ENCODE measurements at places on chromosomes 6 and 20. TPM values are rescaled to one million over a fixed set of nuclear protein-coding genes. Genes with fewer than 3 reads are reported as not detected.

The SLC22A2 gene
- not detected for total RNA-seq

DNA sequence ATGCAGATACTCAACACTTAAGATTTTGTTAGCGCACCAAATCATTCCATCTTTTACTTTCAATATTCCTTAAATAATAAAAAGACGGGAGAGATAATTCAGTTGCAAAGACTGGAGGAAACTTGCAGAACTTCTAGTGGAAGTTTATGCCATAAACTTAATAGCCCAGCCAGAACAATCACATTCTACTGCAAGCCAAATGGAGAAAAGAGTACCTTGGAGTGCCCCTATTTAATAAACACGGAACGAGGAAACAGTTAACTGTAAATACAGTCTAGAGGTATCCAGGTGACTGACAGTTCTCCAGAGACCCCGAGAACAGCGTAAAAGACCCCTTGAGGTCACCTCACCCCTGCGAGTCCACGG lies 635 bp downstream of the SLC35B3 start:
- no peak for DNase-seq

GRCh38 chr20:32764005-32764960 lies 2.1 kb downstream of the DNMT3B start:
- no peak for DNase-seq

- DNase-seq: no peak
These were observed 4.9 kb upstream of the GINS1 start for GRCh38 chr20:25402583-25402982.

DNA sequence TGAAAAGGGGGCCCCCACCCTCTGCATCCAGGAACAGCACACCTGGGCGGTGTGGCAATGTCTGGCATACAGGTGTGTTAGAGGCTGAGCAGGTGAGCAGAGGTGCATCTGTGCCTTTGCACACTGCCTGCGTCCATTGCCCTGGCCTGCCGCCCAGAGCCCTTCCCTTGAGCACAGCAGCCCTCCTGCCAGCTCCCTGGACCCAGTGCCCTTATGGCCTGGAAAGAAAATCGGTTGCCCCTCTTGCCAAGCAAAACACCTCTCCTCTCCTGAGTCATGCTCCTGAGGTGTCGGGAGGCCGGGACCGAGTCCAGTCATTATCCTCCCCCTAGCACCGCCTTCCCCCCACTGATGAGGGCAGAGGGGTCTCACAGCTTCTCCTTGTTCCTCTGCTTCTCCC lies 259.9 kb downstream of the SMOC2 start:
- DNase-seq: no peak

GRCh38 chr6:42715871-42716270 lies 6.5 kb downstream of the PRPH2 start:
- no peak for DNase-seq

DNA sequence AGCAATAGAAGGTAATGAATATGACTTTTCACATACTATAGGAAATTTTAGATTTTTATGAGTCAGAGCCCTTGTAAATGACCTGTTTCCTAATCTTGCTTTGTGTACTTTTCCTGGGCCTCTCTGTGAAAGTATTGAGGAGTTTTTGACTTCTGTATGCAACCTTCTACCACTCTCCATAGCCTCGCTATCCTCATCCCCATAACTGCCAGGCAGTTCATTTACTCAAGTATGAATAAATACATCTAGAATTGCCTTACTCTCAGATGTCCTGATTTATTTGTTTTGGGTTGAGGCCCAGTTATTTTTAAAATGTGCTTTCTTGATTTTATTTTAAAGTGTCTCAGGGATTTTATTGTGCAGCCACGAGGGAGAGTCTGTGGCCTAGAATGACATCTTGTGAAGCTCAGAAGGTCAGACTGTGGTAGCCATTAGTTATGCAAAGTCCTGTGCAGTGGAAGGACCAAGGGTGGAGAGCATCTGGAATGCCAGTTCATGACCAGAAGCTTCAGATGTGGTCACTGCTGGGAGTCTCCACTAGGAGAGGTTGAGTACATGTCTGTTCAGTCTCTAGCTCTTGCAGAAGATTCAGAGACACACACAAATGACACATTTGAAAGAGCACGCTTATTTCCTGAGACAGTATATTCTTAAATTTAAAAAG lies 346.2 kb upstream of the IMPG1 start:
- DNase-seq: no peak

The AIF1 gene
- 0.64 TPM for total RNA-seq

DNA sequence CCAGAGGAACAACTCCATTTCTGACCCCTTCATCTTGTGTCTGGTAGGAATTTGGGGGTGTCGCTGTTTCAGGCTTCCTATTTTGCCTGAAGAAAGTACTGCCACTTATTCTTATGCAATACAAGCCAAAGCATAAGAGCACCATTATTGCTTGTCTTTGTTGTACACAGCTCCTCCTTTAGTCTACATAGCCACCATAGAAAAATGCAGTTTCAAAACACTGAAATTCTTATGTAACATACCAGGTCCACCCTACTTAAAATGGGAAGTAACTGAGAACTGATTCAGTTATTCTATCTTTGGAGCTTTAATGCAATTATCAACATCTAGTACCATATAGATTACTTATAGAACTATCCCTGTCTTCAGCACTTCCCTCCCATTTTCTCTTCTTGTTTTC lies 255.5 kb downstream of the ARHGAP18 start:
- no peak for DNase-seq

The ENPP5 gene
- not detected for total RNA-seq

DNA sequence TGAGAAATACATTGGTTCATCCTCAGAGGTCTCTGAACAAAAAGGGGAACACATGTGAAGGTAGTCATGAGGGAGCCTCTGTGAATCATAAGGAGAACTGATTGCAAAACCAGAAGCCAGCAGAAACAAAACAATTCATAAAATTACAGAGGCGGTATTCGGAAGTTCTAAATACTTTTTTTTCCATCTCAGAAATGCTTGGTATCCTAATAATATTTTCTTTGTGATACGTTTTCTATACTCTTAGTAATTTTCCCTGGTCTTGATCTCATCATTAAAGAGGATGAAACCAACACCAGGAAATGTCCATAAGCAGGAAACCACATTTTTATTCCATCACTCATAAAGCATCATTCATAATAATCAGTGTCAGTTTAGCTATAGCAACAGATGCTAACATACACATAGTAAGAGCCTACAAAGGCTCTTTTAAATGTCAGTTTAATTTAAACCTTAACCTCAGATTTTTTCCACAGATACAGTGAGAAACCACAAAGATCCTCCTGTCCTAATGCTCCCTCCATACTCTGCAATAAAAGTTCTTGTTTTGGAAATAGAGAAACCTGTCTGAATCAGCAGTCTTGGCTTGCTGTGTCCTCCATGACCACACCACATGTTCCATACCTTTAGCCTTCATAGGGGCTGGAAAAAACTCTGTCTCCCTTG lies 29.2 kb downstream of the SGK1 start:
- peak; percentile 68 for DNase-seq

DNA sequence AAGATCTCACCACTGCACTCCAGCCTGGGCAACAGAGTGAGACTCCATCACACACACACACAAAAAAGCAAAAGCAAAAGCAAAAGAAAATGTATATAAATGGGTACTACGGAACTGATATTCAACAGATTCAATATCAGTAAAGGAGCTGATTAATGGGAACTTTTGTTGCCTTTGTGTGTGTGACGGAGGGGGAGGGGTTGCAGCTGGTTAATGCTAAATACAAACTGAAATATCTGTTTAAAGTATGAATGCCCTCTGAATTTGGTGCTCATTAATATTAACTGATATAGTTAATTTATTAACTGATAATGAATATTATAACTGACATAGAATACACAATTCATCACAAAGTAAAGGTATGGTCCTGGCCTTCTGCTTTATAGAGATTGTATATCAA lies 8.4 kb downstream of the NCOA6 start:
- DNase-seq: no peak

The PRPF6 gene
- 93.2 TPM for total RNA-seq

DNA sequence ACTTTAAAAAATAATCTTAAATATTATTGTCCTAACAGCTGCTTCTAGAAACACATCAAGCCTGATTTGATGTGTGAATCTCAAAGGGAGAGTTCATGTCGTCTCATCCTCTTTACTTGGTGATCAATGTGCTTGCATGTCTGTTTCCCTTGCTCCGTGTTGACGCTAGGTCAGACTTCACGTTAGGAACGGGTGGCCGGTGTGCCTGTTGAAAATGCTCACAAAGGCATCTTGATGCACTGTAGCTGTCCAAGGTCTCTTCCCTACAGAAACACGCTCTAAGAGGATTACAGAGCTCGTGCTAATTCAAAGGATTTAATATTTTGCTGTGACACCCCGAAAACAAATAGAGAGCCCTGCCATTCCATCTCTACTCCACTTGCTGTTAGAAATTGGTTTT lies 84.6 kb downstream of the ID4 start:
- no peak for DNase-seq

DNA sequence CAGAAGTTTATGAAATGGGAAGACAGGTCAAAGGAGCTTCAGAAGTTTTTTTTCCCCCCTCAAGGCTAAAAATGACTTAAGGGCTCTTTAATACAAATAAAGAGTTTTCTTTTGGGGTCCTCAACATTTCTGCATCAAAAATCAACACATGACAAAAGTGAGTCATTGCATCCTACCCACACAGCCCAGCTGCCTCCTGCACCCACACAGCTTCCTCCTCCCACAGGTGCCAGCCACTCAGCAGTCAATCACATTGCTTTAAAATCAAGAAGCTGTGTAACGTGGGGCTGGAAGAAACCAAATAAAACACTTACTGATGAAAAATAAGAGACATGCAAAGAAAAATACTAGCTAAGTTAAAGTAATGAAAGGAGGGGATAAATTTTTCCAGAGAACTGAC lies 68.5 kb downstream of the MAP3K5 start:
- peak; percentile 44 for DNase-seq

- peak; percentile 63 for DNase-seq
These were observed 140.1 kb downstream of the QKI start for GRCh38 chr6:163554663-163555062.

The MRAP2 gene
- total RNA-seq: 0.34 TPM

DNA sequence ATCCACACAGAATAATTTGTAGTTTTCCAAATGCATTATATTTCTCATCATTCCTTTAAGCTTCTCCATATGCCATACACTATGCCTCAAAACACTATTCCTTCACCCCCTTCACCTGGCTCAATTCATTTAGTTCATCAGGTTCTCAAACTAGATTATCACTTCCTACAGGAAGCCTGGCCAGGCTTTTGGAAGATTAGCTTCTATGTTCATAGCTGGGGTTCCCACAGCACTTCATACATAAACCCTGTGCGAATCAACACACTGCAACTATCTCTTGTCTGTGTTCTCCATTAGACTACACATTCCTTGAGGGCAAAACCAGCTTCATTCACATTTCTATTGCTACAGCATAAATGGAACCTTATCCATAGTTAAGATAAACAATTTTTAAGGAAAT lies 40.5 kb upstream of the PLN start:
- no peak for DNase-seq

The TREML2 gene
- total RNA-seq: not detected

DNA sequence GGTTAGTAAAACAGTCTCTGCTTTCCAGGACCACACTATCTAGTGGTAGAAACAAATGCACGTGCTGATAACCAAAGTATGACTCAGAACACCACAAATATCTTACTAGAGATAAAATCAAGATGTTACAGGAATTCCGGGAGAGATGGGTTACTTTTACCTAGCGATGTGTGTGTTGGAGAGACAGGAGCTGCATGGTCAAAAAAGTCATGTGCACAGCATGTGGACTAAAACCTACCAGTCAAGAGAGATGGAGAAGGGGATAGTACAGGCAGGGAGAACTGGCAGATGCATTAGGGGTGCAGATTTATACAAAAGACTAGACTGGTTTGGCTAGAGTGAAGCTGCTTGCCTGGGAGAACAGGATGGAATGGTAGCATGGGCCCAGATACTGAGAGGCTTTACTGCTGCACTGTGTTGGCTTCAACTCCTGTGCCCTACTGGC lies 75.3 kb upstream of the MRAP2 start:
- DNase-seq: no peak

DNA sequence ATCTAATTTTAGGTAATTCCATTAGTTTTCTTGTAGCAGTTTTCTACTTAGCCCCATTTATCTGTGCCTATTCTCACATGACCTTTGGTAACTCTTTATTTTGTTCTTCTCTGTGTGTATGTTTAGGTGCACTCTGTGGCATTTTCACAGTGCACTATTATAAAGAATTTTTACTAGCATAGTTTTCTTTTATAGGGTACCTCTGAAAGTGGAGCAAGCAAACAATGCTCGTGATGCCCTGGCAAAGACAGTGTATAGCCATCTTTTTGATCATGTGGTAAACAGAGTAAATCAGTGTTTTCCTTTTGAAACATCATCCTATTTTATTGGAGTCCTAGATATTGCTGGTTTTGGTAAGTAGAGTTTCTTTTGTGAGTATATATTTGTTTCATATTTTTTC lies 107.9 kb downstream of the MYO6 start:
- DNase-seq: no peak

DNA sequence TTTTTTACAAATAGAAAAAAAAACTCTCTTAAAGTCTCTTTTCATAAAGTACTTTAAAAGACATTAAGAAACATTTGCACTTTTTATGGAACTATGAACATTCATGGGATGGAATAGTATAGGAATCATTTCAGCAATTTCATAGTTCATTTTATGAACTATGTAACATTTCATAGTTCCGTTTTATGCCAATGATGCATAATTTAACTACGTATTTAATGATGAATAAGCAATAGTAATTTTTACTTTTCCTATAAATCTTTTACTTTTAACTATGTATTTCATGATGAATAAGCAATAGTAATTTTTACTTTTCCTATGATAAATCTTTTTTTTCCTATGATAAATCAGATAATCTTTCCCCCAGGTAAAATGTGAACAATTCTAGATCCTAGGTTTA lies 47.7 kb downstream of the FAM184A start:
- no peak for DNase-seq

DNA sequence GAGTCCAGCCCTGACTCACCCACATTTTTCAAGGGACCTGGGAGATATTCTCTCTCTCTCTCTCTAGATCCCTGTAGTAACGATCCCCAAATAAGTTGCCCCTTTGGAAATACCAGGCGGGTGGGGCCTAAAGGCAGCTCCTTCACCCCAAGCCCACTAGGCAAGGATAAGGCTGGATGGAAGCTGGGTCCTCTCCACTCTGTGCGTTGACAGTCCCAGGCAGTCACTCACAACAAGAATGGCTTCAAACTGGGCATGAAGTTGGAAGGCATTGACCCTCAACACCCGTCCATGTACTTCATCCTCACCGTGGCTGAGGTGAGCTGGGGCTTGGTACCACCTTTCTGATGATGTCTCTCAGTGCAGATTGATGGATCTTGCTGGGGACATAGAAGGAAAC lies 21.6 kb downstream of the L3MBTL1 start:
- no peak for DNase-seq

GRCh38 chr6:143822584-143823024 lies 20.5 kb upstream of the LTV1 start:
- DNase-seq: no peak

The GRM1 gene
- total RNA-seq: 0.11 TPM

The CAGE1 gene
- 0.19 TPM for total RNA-seq

DNA sequence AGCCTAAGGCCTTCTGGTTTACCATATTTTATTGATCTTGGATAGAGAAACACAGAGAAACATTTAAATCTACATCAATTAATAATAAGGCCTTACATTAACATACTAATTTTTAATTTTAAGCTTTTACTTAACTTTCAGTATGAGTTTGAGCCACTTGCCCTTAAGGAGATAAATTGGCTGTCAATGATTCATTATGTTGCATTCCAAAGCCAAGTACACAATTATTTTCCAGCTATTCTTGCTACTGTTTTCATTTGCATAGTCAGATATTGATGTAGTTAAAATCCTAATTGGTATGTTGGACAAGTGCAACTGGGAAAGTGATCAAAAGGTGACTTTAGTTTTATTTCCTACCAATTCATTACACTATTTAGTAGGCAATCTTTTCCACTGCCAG lies 58.2 kb downstream of the MOCS1 start:
- no peak for DNase-seq
